ENCODE measurements at places on chromosomes 4 and X.

GRCh38 chr4:187283201-187283955 is 559.7 kb upstream of the FAT1 start:
- DNase-seq: no peak

DNA sequence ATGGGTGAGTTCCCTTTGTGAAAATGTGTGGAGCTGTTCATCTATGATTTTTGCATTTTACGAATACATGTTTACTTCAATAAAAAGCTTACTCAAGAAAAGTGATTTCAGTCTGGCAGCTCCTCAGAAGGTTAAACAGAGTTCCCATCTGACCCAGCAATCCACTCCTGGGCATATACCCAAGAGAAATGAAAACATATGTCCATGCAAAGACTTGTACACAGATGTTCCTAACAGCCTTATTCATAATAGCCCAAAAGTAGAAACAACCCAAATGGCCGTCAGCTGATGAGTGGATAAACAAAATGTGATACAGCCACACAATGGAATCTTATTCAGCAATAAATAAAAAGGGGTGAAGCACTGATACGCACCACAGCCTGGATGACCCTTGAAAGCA is 20.8 kb downstream of the CLCN4 start:
- no peak for DNase-seq

GRCh38 chr4:86302251-86302650 is 57.6 kb downstream of the MAPK10 start:
- DNase-seq: peak; percentile 4

GRCh38 chr4:126776361-126776760 is 856.4 kb upstream of the INTU start:
- DNase-seq: no peak

GRCh38 chr4:105430811-105431210 is 43.1 kb downstream of the PPA2 start:
- no peak for DNase-seq

DNA sequence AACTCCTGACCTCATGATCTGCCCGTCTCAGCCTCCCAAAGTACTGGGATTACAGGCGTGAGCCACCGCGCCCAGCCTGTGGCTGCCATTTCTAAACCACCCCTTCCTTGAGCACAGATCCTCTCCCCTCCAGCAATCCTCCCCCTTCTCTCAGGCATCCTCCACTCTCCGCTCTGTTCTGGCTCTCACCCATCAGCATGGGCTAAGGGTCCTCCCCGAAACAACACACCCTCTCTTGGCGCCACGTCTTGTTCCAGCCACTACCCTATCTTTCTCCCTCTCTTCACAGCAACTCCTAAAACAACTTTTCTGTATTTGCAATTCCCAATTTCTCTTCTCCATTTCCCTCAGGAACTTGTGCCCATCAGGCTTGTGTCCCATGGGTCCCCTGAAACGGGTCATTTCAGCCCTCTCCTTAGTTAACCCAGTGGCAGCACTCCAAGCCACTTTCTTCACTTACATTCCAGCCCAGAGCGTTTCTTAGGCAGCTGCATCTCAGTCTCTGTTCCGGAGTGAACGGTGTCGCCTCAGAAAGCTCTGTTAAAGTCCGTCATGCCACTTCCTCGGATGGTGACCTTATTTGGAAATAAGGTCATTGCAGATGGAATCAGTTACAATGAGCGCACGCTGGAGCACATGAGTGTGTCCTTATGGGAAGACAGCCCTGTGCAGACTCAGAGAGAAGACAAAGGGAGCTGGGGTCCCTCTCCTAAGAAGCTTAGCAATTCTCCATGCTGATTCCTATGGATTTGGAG is 28.3 kb upstream of the CLDN24 start:
- no peak for DNase-seq

GRCh38 chr4:59608466-59608865 is 1591.7 kb upstream of the ADGRL3 start:
- DNase-seq: no peak

GRCh38 chr4:146271466-146271865 is 57.1 kb downstream of the REELD1 start:
- no peak for DNase-seq

GRCh38 chr4:26459054-26459755 is 31.1 kb downstream of the CCKAR start:
- DNase-seq: peak; percentile 21

- no peak for DNase-seq
Measured at GRCh38 chr4:7045961-7046921, 3.1 kb downstream of the TADA2B start.
